Stimulated activated CD4-positive, alpha-beta T cell treated with anti-CD3 and anti-CD28 coated beads, TNF-alpha, amount 100 ng/mL, for 48 hours (primary cell): ENCODE measurements at places on chromosomes 12 and 14.

- DNase-seq, result no peak
These were observed 32.3 kb upstream of the RNASE1 start for GRCh38 chr14:20834899-20835298.

DNA sequence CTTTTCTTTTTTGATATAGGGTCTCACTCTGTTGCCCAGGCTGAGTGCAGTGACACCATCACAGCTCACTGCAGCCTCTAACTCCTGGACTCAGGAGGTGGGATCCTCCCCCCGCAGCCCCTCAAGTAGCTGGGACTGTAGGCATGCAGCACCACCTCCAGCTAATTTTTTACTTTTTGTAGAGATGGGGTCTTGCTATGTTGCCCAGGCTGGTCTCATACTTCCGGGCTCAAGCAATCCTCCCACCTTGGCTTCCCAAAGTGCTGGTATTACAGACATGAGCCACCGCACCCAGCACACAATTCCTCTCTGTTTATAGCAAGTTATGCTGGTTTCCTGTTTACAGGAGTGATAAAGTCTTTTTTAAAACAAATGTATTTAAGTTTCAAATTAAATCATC is 39.5 kb upstream of the HIF1A start:
- no peak for DNase-seq

DNA sequence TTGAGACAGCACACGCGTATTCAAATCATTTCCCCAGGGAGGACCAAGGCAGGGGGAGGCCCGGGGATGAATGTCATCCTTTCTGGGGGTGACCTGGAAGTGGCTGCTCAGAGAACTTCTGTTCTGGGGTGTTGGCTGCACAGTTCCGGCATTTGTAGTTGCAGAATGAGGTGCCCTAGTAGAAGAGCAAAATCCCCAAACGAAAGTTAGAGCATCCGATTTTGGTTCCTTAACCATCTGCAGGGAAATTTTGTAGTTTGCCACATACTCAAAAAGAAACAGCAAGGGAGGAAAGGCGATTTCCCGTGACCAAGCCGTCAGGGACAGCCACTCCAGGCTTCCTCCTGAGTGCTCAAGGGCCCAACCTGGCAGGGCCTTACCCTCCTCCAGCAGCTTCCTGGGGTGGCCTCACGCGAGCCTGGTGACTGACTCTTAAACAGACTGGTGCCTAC is 13.0 kb upstream of the TRAF3 start:
- DNase-seq, result no peak

DNA sequence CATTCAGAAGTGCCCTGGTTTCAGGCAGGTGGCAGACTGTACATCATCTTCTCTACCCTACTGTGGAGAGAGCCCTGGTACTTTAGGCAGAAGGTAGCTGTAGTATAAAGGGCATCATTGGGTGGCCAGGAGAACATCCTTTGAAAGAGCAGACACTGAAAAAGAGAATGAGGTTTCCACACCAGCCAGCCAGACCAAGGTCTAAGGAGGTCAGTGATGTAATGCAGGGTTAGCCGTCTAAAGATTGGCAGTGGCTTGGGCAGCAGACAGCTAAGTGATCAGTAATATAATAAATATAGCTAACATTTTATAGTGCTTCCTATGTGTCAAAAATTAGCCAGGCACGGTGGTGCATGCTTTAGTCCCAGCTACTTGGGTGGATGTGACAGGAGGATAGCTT is 12.0 kb downstream of the ZBTB25 start:
- no peak for DNase-seq

GRCh38 chr14:105304565-105304964 is 3.8 kb upstream of the BRF1 start:
- no peak for DNase-seq

DNA sequence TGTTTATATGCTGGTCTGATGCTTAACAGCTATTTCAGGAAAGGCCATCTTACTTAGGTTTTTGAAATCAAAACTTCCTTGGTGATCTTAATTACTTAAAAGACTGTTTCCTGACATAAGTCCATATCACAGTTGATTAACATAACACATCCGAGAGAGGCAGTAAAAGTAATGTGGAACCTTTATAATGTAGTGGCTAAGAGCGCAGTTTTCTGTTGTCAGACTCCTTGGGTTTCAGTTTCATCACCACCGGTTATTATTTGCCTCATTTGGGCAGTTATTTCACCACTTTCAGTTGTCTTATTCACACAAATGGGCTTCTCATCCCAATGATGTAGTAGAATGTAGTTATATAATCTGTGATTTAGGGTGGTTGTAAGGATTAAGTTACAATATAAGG is 30.9 kb downstream of the TBC1D15 start:
- DNase-seq, result no peak

- DNase-seq, result no peak
These were observed 179.1 kb downstream of the DPF3 start for GRCh38 chr14:72714871-72715214.

GRCh38 chr14:81315341-81315740 is 84.8 kb downstream of the STON2 start:
- DNase-seq, result no peak

DNA sequence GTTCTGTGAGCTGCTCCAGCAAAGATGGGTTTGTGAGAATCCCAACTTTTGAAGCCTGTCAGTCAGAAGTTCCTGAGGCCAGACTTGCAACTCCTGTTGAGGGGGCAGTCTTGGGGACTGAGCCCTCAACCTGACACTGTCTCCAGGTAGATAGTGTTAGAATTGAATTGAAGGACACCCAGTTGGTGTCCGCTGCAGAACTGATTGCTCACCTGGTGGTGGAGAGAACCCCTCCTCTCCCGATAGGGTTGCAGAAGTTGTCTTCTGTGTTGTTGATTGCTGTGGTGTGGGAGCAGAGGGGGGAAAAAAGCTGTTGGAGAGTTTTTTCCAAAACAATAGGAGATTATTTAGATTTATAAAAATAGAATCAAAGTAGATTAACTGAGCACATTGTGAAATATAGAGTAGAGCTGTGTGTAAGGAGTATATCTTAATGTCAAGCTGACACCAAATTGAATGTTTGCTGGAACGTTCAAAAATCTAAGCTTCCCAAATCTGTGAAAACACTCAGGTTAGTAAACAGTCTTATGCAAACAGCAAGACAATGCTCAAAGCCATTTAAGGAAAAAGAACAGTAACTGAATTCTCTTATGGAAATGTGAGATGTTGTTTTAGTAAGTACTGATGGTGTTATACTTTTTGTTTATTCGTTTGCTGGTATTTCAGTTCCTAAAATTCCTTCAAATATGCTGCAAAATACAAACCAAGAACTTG is 18.6 kb downstream of the HIF1A start:
- DNase-seq, result no peak

DNA sequence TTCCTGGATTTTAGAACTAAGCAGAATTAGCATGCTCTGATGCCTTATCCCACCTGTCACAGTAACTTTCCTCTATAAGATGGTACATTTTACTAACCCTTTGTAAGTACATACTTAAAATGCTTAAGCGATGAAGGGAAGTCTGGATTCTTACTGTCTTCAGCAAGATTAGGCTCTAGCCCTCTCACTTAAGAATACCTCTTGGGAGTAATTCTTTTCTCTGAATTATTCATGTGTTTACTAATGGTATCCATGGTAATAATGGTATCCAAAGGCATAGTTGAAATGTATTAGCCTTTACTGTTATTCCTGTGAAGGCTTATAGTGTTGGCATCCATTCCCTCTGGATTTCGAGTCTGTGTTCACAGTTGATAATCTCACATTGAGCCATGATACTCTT is 176.9 kb downstream of the MON2 start:
- no peak for DNase-seq

- no peak for DNase-seq
These were observed 1.5 kb downstream of the PRR4 start for GRCh38 chr12:10847744-10848143.

- no peak for DNase-seq
These were observed 25.1 kb upstream of the CRIP2 start for GRCh38 chr14:105449276-105450122.
